ENCODE measurements at places on chromosomes 2 and 18.

- DNase-seq, result no peak
These were observed 13.5 kb downstream of the PDE11A start for GRCh38 chr2:178059111-178059510.

GRCh38 chr2:160916300-160916699, 243.9 kb upstream of the TANK start:
- DNase-seq, result no peak

DNA sequence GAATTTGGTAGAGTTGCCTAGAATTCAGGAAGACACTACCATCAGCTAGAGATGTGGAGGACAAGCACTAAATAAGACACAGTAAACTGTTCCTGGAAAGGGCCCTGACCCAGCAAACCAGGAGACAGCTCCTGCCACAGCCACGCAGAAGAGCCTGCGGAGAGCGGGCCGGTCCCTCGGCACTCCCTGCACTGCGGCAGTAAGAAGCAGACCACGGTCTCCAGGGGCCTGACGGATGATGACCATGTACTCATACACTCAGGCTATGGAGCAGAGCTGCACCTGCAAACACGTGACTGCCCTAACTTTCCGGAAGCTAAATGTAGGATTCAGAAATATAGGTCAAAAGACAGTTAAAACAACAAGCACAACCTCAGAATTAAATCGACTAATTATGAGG, 72.9 kb downstream of the ZNF516 start:
- no peak for DNase-seq

DNA sequence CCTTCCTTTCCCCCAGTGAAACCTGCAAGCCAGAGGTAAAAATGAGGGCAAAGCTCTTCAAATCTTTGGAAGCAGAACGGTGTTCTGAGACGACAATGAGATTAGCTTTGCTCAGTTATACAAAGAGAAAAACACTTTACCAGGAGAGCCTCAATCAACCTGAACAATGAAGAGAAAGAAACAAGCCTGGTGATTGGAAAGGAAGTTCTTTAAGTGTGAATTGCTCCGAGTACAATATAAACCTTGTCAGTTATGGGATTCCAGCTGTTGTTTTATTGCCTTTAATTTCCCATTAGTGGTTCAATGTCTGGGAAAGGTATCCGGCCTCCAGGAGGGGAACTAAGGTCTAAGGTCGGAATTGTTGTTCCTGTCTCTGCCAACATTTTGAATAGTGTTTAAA, 901.6 kb downstream of the EPHA4 start:
- no peak for DNase-seq

DNA sequence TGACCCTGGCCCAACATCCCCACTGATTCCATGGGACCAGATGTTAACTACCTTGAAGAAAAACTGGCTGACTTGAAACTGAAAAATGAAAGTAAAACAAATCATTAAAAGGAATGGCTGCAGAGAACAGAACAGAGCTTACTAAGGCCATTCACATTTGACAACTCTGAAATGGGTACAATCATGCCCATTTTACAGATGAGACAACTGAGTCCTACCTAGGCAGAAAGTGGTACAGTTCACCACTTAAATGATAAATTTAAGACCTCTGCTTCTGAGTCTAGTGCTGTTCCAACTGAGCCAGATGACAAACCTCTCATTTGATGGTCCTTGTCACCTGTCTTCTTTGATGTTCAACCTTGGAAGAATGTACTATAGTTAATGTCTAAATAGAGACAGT, 65.8 kb downstream of the THNSL2 start:
- no peak for DNase-seq

DNA sequence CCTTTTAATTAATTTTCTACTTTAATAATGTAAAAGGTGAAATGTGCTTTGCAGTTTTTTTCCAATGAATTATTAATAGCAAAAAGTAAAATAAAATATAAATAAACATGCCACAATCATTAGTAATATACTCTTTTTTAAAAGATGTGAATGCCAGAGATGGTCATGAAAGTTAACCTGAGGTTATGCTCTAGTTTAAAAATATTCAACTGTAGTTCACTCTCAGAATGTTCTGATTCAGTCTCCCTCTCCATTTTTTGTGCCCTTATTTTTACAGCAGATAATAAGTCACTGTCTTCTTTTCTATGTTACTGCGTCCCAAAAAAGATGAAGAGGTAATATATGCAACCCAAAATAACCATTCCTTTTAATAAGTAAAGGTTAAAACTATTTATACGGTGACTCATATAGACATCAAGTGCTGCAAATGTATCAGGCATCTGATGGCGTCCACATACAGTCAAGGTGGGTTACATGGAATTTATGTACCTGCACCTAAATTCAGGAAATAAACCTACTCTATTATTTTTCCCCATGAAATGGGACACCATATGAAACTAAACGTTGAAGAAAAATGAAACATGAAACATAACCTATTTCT, 153.6 kb upstream of the ZNF804A start:
- DNase-seq, result no peak

- DNase-seq, result peak; percentile 83
These were observed 9.2 kb upstream of the KYNU start for GRCh38 chr2:142868229-142868762.

GRCh38 chr2:187266645-187267044, 181.4 kb downstream of the CALCRL start:
- DNase-seq, result no peak

DNA sequence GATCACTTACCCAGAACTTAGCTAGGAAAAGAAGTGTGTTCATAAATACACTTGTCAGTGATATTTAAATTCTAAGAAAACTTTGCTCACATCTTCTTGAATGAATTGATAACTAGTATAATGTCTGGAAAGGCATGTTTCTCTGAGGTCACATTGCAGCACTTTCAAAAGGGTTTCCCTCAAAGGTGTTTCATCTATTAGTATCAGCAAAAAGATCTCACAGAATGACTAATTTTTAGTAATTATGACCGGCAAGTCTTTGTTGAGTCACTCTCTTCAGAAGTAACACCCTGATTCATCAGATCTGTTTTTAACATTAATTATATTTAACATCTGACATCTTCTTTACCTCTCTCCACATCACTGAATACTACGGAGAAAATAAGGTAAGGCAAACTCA, 222.3 kb downstream of the IKZF2 start:
- no peak for DNase-seq

- no peak for DNase-seq
These were observed 69.2 kb upstream of the EPHA4 start for GRCh38 chr2:221641181-221641871.

DNA sequence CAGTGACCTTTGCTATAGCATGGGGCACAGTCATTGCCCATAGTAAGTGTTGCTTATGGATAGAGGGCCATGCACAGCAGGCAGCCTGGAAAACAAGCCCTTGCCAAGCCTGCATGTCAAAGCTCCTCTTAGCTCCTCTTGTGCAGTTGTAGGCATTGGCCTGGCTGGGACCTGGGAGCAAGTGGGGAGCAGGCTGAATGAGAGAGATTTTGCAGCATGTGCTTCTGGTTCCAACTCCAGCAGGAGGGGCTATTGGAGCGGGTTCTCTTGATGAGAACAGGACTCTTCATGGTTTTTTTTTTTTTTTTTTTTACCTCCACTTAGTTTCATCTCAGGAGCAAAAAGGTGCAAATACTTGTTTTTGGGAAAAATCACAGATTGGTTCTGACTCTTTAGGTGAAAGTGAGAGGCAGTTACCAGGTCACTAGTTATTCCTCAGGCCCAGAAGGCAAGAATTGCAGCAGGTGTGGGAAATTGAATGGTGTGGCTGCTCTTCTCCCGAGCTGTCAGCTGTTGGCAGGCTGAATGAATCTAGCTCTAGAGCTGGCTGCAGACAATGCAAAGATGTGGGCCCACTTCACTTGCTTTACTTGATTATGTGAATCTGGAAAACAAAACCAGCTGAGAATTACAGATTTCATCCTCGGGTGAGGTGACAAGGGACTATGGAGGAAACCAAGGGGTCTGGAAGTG, 95.9 kb downstream of the MAP4K4 start:
- DNase-seq, result no peak

DNA sequence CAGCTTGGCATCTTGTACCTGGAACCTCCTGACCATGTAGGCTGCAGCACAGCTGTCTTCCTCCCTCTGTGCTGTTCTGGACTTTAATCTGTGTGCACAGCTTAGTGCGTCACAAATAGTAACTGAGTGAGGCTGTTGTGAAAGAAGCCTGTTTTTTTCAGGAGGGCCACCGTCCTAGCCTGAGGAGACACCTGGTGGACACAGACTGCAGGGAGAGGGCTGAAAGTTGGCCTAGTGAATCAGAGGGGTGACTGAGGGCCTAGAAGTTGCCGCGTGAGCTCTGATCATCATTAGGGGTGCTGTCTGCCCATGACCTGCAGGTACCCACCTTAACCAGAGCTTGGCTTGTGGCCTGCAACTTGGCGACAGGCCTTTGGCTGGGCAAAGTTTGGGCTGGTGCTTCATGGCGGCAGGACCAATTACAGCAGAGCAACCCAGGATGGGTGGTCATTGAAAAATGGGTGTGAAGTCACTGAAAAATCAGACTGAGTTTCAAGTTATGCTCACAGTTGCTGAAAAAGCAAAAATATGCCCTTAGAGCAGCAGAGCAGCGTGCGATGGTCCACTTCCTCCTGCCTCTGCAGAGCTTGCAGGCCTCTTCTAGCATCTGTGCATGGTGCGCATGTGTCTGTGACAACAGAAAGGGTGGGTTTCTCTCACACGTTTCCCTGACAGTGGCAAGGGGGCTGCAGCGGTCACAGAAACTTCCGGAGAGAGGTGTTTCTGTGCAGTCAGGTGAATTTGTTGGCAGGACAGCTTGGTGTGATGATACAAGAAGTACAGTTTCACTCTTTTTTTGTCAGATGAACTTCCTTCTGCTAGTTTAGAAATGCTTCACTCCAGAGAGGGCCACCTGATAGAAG, 9.6 kb downstream of the GDF7 start:
- peak; percentile 56 for DNase-seq

DNA sequence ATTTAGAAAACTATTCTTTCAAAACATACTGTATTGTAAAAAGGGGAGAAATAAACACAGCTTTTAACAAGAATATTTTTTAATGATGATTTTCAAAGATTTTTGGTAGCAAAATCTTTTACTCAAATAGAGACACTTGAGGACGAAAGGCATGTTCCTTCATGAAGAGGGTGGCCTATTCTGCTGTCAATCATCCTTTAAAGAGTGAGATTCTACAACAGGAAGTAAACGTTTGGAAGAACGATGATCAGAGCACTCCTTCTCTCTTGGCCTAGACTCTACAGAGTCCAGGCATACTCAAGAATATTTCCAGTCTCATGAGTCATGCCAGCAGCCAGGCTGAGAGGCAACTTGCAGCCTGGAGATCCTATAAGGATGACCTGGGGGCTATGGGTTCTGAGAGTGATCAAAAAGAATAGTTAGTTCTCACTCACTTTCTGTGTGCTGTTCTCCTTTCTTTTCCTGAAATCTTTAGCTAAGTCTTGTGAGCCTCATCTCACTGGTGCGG, 62.4 kb upstream of the TCF4 start:
- DNase-seq, result no peak

DNA sequence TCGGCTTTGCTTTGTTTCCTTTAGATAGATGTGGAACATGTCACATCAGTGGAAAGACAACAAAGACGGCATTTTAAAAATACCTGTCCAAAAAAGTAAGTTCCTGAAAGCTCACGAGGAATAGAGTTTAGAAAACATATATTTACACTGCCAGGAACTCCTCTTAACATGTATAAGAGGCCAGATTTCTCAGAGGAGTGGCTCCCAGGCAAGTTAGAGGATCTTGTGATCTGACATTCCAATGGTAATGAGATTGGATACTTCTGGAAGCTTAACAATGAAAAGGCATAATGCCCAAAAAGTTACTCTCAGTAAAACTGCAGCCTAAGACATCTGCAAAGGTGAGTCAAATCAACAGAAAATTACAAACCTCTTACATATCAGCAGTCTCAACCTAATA, 77.1 kb downstream of the CYRIA start:
- DNase-seq, result no peak

DNA sequence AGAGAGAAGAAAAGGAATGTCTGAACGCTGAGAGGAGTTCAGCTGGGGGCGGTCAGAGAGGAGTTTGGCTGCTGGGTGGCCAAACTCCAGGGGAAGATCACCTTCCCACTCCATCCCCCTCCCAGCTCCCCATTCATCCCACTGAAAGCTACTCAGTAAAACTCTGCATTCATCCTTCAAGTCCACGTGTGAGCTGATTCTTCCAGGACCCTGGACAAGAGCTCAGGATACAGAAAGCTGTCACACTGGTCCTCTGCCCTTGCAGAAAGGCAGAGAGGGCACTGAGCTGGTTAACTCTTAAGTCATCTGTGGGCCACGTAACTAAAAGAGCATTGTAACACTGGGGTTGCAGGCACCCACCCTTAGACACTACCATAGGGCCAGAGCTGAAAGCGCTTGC, 132.1 kb upstream of the ARL4C start:
- DNase-seq, result no peak

DNA sequence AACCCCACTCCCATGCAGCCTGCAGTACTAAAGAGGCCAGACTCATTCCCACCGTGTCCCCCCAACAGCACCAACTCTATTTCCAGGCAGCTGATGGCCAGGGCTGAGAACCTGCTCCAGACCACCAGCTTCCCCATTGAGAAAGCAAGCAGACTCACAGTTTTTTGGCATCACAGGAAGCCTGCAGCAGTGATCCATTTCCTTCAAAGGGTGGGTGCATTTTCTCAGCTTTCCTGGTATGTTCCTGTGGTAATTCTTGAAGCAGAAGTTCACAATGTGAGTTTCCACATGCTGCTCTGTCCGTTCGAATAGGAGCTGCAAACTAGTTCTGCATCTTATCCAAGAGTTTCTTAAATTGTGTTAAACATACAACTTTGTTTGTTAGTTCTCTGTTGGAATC, 1249.6 kb upstream of the FAM98A start:
- DNase-seq, result no peak

DNA sequence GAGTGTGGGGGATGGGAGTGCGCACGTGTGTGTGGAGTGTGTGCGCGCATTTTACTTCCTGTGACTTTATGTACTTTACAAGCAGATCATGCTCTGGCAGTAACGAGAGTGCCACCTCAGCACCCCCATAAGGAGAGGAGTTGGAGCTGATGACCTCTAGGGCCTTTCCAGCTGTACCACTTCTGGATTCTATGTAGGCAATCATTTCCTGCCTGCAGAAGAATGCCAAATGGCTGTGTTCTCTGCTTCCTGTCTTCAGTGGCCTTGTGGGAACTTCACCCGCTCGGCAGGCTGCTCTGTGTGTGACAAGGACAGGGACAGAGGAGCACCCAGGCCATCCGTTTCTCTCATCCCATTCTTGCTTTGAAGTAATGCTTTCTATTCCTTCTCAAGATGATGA, 22.8 kb upstream of the ZNF385B start:
- DNase-seq, result no peak

- DNase-seq, result no peak
These were observed 63.2 kb downstream of the ALMS1 start for GRCh38 chr2:73448856-73449255.

GRCh38 chr2:231985823-231986261, 24.3 kb downstream of the DIS3L2 start:
- DNase-seq, result no peak

Measured in right lobe of liver (tissue), 6 donors.